Activated naive CD4-positive, alpha-beta T cell treated with Interleukin-2 at 50 U/mL for 16 hours (primary cell): ENCODE measurements at places on chromosomes 5 and 9.

GRCh38 chr9:136131629-136132511 lies 13.2 kb upstream of the TMEM250 start:
- no peak for DNase-seq

DNA sequence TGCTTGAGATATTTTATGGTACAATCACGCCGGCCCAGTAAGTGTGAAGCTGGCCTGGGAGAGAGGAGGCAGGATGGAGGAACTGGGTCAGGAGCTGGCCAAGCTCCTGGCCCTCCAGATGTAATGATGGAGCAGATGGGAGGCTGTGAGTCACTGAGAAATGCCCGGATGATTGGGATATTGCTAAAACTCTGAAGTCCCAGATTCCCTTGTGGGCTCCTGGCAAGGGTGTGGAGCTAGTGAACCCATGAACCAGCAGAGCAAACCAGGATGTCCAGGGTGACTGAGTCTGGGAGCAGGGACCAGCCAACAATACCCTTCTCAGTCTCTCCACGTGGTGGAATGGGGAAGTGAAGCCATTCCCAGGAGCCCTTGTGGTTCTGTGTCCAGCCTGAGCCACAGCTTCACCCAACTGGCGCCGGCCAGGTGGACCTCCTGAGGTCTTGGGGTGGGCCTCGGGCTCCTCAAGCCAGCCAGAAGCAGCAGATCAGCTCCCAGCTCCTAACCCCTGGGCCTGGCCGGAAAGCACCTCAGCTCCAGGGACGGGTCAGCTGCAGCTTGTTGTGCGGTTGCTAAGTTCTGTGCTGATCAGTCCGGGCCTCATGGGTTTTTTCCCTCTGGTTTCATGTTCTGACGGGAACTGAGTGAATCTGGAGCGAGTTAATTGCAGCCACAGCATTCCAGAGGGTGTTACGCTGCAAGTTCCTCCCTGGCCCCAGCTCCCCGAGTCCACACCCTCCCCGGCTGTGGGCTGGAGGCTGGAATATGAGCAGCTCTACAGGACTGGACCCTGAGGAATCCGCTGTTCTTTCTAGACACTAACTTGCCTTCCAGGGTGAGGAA lies 37.6 kb downstream of the DUSP1 start:
- no peak for DNase-seq

DNA sequence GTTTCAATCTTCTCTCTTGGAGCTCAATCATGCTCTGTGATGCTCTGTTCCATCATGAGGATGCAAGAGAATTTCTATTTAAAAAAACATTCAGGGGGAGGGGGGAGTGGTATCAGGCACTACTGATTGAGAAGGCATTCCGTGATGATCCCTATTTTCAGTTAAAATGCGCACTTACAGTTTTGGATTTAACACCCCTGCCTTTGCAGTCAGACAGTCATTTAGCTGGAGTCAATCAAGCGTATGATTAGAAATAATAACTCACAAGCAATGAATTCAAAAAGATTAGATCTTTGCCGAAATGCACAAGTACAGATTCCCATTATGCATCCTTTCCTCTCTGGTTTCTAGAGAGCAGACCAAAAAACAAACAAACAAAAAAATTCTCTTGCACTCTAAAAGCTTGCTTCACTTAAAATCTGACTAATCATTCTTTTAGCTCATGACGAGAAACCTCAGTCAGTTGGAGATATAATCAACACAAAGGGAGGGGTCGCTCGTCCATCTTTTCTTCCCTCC lies 55.4 kb downstream of the EFNA5 start:
- no peak for DNase-seq

- no peak for DNase-seq
Measured at GRCh38 chr9:5263351-5264218, 32.4 kb downstream of the INSL4 start.

DNA sequence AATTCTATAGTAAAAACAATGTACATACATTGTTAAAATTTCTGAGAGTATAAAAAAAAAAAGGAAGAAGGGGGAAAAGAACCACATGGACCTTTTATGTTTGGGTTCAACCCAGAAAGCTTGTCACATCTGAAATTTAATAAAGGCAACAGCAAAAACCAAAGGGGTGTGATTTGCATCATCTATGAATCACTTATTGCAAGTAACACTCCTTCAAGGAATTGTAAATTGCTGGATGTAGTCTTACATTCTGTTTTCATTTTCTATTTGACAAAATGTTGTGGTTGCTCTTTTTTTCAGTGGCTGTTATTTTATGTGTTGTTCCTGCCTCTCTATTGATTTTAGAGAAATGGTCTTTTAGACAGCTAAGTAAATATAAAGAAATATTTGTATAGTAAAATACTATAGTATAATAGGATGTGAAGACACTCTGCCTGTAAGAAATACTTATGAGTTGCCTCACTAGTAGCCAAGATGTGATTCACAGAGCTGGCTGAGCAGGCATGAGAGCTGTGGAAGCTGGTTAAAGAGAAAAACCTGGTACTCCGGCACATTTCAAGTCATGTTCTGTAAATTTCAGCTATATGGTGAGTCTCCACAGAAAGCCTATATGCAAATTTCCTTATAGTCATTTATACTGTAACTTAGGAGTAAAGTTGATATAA lies 131.1 kb upstream of the CNTLN start:
- DNase-seq, result no peak

- DNase-seq, result no peak
Measured at GRCh38 chr5:10789021-10789420, 28.0 kb upstream of the DAP start.

GRCh38 chr9:116073826-116074225 lies 79.8 kb upstream of the PAPPA start:
- no peak for DNase-seq

GRCh38 chr9:82410866-82411265 lies 422.3 kb downstream of the SPATA31D1 start:
- DNase-seq, result no peak

GRCh38 chr9:135992486-135993408 lies 31.6 kb upstream of the UBAC1 start:
- peak; percentile 40 for DNase-seq

DNA sequence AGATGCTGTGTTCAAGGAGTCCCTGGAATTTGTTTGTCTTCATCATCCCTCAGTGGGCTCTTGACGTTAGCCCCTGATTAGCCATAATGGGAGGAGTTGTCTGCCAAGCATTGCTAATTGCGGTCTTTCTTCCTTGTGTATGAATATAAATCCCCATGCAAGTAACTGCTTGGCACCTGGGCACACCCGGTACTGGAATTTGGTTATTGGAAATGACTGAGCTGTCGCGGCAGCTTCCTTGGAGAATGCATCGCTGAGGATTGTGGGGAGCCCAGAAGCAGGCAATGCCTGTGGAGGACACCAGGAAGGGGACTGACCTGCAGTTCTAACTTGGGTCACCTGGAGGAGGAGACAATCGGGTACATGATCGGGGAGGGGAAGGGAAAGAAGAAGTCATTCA lies 53.3 kb upstream of the CTSL start:
- DNase-seq, result no peak

GRCh38 chr9:93893899-93894690 lies 61.1 kb downstream of the BARX1 start:
- no peak for DNase-seq

- DNase-seq, result no peak
Measured at GRCh38 chr9:8924562-8924961, 1125.0 kb upstream of the DMAC1 start.

DNA sequence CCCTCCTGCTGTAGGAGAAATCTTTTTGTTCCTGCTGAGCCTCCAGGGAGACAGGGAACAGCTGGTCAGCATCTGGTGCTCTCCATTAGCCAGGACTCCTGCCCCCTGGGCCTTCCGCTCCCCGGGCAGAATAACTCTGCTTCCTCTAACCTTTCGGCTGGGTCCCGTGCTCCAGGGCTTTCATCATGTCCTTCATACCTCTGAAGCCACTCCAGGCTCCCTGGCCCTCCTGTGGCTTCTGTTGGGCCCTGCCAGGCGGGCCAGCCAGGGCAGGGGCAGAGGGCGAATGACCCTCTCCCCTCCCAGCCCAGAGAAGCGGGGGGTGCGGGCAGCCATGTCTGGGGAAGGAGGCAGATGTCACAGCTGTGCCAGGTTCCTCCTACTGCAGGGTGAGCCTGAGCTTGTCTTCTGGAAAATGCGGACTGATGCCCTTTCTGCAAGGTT lies 81.7 kb upstream of the LMX1B start:
- DNase-seq, result no peak

DNA sequence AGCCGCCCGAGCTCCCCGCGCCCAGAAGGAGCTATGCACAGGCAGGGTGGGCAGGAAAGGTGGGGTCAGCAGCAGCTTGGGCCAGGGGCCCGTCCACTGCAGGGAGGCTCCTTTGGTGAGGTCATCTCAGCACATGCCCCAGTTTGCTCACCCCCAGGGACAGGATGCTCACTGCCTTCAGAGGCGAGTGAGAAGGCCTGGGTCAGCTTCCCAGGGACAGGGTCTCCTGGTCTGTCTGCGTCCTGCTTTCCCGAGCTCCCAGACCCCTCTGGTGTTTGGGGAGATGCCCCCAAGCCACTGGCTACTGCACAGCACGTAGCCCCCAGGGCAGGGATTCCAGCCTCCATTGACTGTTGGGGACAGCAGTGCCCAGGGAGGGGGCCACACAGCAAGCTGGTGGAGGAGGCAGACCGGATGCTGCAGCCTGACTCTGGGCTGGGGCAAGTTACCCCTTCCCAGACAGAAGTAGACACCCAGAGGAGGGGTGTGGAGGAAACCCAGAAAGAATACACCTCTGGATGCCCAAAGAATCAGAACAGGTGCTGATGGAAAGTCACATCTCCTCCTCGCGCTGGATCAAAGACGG lies 581 bp upstream of the SARDH start:
- DNase-seq, result no peak

- DNase-seq, result no peak
Measured at GRCh38 chr9:99050924-99051323, 54.0 kb upstream of the TGFBR1 start.

GRCh38 chr9:83304686-83305085 lies 233.5 kb downstream of the FRMD3 start:
- no peak for DNase-seq

DNA sequence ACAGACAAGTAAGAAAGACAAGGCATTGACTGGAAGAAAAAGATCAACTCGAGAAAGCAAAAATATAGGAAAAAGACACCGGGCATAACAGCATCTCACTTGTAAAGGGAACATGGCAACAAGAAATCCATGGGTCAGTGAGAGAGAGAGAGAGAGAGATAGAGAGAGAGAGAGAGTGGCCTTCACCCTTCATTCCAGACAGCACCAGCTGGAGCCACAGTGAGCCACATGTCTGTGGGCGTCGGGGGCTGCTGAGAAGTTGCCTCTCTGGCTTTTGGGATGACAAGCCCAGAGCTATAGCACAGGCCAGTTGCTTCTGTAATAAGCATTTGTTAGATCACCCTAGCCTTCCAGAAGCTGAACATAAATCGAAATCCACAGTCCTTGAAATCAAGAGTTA lies 20.3 kb upstream of the ENC1 start:
- no peak for DNase-seq

DNA sequence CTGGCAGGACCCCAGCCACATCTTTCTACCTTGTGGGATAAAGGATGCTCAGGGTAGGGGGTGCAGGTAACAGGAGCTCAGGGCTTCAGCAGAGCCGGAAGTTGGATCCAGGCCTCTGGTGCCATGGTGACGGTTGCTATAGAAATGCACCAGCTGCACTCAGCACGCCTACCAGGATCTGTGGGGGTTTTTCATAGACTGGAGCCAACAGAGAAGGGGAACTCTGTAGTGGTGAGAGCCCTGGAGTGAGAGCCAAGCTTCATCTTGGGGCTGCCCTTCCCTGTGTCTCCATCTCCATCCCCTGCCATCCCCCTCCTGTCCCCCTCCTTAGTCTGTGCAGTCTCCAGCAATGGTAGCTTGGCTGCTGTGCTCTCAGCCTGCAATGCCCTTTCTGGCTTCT lies 27.5 kb upstream of the BOD1 start:
- no peak for DNase-seq

DNA sequence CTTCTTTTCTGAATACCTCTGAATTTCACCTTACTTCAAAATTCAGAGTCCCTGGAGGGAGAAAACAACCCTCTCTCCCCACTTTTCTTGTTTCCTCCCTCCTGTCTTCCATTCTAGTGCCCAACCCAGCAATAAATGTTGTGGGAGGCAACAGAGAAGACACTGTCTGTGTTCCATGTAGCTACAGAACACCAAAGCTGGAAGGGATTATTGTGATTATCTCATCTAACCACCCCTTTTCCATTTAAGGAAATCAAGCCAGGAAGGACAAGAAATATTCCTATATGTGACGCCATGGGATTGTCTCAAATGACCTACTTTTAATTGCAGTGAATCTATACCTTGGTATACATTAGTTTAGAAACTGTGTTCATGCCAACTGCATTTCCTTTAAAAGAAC lies 476.6 kb upstream of the TNC start:
- DNase-seq, result no peak

DNA sequence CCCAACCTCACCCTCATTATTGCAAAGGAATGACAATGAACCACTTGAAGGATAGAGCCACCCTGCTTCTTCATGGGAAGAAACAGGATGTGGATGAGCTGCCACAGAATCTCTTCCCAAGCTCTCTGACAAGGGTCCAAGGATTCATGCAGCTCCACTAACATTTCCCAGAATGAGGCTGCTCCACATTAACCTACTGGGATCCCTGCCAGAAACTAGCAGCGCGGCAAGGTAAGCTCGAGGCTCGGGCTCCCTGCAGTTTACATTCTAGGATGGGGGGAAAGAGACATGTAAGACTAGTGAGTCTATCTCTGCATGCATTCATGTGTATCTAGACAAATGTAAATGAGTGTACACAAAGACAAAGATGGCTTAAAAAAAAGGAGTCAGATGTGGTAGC lies 12.1 kb downstream of the DCAF12 start:
- no peak for DNase-seq

DNA sequence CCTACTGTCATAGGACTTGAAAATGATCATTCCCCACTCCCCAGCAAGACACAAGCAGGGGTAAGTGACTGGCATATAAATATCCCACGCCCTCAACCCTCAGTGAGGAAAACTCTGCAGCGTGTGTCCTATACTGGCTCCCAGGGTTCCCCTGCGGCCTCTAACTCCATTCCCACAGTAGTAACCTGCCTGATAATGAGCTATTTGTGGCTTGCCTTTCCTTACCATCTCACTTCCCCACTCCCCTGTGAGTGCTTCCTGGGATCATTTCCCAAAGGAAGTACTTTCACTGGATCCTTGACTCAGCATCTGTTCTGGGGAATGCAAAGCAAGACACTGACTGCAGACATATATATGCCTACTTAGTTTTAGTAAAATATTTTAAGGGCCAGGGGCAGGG lies 14.3 kb downstream of the CDC14B start:
- DNase-seq, result no peak

DNA sequence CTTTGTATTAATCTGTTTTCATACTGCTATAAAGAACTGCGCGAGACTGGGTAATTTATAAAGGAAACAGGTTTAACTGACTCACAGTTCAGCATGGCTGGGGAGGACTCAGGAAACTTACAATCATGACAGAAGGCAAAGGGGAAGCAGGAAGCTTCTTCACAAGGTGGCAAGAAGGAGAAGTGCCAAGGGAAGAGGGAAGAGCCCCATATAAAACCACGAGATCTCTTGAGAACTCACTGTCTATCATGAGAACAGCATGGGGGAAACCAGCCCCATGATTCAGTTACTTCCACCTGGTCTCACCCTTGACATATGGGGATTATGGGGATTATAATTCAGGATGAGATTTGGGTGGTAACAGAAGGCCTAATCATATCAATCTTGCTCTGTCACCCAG lies 60.9 kb upstream of the CHD1 start:
- no peak for DNase-seq

GRCh38 chr9:124517600-124517999 lies 10.4 kb upstream of the NR5A1 start:
- no peak for DNase-seq

- no peak for DNase-seq
Measured at GRCh38 chr9:120032639-120033038, 547.3 kb downstream of the CDK5RAP2 start.
